ENCODE measurements at places on chromosomes 1 and 21. TPM values are rescaled to one million over a fixed set of nuclear protein-coding genes. Genes with fewer than 3 reads are reported as not detected.

DNA sequence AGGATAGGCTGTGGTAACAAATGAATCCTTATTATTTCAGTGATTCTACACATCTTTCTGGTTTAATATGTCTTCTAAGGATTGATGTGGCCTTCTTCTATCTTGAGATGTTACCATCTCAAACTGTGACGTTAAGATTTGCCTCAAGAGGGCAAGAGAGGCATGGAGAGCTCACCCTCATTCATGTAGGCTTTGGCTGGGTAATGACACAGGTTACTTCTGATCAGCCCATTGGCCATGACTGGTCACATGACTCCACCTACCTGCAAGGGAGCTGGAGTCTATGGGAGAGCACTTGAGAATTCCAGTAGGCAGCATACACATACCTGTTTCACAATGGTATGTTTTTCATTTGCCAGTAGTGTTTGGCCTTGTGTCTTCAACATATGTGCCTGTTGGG, 30.0 kb downstream of the CACHD1 start:
- no peaks in the 10 kb centered on the region for H3K36me3 ChIP-seq
- H3K4me3 ChIP-seq = no peak overlapping the region
- H3K27me3 ChIP-seq = no peaks in the 10 kb centered on the region

DNA sequence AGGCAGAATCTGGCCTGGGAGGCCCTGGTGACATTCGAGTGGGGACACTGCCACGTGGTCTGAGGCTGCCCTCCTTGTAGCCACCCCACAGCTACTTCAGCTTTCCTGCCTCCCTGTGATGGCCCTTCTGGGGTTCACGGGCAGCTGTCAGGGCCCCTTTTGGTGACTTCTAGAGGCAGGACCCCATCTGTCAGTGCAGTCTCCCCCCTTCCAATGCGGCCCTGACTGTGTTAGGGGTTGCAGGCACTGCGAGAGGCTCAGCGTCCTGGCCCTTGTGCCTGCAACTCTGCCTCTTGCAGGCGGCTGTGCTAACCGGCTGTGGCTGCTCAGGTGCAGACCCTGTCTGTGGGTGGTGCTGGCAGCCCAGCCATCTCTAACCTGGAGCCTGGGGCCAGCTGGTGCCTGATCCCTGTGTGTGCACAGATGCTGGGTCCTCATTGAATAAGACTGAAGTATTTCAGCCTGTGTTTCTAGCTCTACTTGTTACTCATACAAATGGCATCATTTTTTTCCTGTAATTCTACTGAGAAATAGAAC, 62.2 kb downstream of the S100B start:
- H3K36me3 ChIP-seq = peaks cover 22% of the 10 kb centered on the region
- no peak overlapping the region for H3K27ac ChIP-seq
- no peak overlapping the region for H3K4me3 ChIP-seq

The ZNF593OS gene
- not detected for total RNA-seq

- H3K4me3 ChIP-seq = no peak overlapping the region
- no peaks in the 10 kb centered on the region for H3K4me1 ChIP-seq
- H3K27me3 ChIP-seq = no peaks in the 10 kb centered on the region
- no peak for DNase-seq
- H3K27ac ChIP-seq = no peak overlapping the region
Measured at GRCh38 chr1:182671750-182672486, 12.5 kb downstream of the RGS8 start.

DNA sequence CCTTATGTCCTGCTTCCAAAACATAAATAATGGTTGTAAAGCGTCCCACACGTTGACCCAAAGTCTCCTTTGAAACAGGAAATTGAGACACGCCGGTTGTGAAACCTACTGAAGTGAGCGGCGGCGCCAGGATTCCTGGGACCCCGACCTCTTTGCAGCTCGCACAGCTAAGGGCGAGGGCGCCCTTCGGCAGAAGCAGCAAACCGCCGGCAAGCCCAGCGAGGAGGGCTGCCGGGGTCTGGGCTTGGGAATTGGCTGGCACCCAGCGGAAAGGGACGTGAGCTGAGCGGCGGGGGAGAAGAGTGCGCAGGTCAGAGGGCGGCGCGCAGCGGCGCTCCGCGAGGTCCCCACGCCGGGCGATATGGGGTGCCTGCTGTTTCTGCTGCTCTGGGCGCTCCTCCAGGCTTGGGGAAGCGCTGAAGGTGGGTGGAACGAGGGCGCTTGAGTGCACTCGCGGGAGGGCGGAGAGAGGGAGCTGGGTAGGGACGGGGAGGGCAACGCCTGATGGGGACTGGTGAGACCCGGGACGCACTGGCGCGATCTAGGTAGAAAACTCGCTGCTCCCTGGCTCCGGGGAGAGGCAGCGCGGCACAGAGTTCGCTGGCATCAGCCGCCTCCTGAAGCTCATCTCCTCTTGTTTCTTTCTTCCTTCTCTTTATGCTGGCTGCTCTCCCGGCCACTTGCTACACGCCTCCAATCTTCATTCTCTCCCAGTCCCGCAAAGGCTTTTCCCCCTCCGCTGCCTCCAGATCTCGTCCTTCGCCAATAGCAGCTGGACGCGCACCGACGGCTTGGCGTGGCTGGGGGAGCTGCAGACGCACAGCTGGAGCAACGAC, at the start of gene CD1D:
TSS of gene CD1D (plus strand) at position 155 of the 836 bp plus-strand sequence. CDS start at position 362, 207 bp downstream.
- H3K36me3 ChIP-seq = no peaks in the 10 kb centered on the region
- no peaks in the 10 kb centered on the region for H3K4me1 ChIP-seq
- H3K27ac ChIP-seq = no peak within 1 kb of the TSS
- peak within 1 kb of the TSS; percentile 15 for H3K4me3 ChIP-seq
- peaks cover 2% of the 10 kb centered on the region for H3K27me3 ChIP-seq

- no peaks in the 10 kb centered on the region for H3K36me3 ChIP-seq
- no peaks in the 10 kb centered on the region for H3K4me1 ChIP-seq
- no peak overlapping the region for H3K27ac ChIP-seq
- no peak for DNase-seq
Measured at GRCh38 chr1:43879996-43880395, 53.6 kb upstream of the ARTN start.

The C1orf226 gene
- total RNA-seq = 5.2 TPM

DNA sequence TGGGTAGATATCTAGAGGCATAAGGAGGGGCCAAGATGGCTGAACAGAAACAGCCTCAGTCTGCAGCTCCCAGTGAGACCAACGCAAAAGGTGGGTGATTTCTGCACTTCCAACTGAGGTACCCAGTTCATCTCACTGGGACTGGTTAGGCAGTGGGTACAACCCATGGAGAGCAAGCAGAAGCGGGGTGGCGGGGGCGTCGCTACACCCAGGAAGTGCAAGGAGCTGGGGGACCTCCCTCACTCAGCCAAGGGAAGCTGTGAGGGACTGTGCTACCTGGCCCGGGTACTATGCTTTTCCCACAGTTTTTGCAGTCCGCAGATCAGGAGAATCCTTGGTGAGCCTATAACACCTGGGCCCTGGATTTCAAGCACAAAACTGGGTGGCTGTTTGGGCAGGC, 26.0 kb downstream of the KIFAP3 start:
- no peaks in the 10 kb centered on the region for H3K4me1 ChIP-seq
- DNase-seq = no peak
- no peaks in the 10 kb centered on the region for H3K27me3 ChIP-seq
- no peak overlapping the region for H3K4me3 ChIP-seq
- H3K36me3 ChIP-seq = no peaks in the 10 kb centered on the region

DNA sequence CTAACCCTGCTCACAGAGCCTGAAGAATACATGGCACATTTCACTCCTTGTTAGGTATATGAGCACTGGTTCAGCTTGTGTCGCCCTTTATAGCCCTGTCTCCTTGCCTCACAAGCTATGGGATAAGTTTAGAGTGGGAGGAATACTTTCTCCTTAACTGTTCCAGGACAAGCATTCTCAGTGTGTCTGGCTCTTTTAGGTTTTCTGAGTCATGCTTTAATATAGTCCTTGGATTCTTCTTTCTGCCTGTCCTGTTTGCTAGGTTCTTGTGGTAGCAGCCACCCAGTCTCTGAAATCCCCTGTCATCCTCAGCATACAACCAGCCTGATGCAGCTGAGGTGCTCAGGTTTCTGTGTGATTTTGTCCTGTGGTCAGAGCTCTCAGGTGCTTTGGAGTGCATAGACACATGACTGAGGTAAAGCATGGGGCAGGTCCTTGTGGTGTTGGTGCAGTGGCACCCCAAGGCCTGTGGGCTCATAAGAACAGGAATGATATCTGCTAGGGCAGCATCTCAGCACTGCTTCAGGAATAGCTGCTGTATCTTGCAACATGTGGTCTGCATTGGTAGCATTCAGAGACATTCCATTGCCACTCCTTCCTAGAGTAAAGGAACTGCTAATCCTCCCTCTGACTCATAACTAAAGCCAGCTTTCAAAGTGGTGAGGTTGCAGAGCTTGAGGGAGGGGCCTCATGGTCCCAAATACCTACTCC, 14.2 kb upstream of the CASQ2 start:
- H3K27me3 ChIP-seq = no peaks in the 10 kb centered on the region
- H3K27ac ChIP-seq = no peak overlapping the region
- H3K4me1 ChIP-seq = no peaks in the 10 kb centered on the region
- peak; percentile 32 for DNase-seq
- no peak overlapping the region for H3K4me3 ChIP-seq

- no peaks in the 10 kb centered on the region for H3K4me1 ChIP-seq
- DNase-seq = no peak
- no peak overlapping the region for H3K4me3 ChIP-seq
- no peak overlapping the region for H3K27ac ChIP-seq
- H3K27me3 ChIP-seq = no peaks in the 10 kb centered on the region
- H3K36me3 ChIP-seq = no peaks in the 10 kb centered on the region
Measured at GRCh38 chr21:34008618-34009017, 64.8 kb upstream of the MRPS6 start.

DNA sequence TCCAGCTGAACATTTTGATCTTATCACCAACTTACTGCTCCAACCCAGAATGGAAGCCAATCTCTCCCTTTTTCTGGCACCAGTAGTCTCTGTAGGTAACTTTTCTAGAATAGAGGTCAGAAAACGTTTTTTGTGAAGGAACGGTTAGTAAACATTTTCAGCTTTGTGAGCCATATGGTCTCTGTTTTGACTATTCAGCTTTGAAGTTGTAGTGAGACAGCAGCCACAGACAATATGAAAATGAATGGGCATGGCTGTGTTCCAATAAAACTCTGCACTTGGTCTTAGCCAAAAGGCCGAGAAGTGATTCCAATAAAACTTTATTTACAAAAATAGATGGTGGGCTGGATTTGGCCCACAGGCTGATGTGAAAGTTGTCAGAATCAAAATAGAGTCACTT, 28.9 kb downstream of the MAP10 start:
- no peak for DNase-seq
- no peaks in the 10 kb centered on the region for H3K36me3 ChIP-seq
- no peak overlapping the region for H3K4me3 ChIP-seq
- no peaks in the 10 kb centered on the region for H3K27me3 ChIP-seq

The DNAJB4 gene
- total RNA-seq = 22.8 TPM

- peaks cover 12% of the 10 kb centered on the region for H3K36me3 ChIP-seq
- H3K4me1 ChIP-seq = no peaks in the 10 kb centered on the region
- no peak overlapping the region for H3K4me3 ChIP-seq
- no peak for DNase-seq
- H3K27me3 ChIP-seq = no peaks in the 10 kb centered on the region
- no peak overlapping the region for H3K27ac ChIP-seq
Measured at GRCh38 chr1:37575692-37576091, 19.0 kb downstream of the DNALI1 start.

The SEMA4A gene
- total RNA-seq = 22.9 TPM

The SDF4 gene
- 185 TPM for total RNA-seq

DNA sequence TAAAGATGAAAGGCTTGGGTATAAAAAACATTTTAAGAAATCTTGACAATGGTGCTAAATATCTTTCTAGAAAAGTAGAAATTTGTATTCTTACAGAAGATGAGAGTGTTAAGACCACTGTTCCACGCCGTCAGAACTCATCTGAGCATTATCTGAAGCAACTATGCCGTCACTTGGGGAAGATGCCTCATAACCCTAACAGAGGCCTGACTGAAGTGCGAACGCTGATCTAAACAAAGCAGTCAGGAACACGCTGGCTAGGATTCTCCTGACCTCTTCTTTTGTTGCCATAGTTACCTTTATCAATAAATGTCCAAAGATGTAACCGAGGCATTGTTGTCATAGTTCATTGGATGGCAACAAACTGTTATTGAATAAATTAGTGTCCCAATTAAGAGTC, 612.4 kb downstream of the LTN1 start:
- no peaks in the 10 kb centered on the region for H3K4me1 ChIP-seq
- H3K27ac ChIP-seq = no peak overlapping the region
- H3K4me3 ChIP-seq = no peak overlapping the region
- no peaks in the 10 kb centered on the region for H3K27me3 ChIP-seq

GRCh38 chr1:8818325-8818775, 910 bp upstream of the RERE start:
- H3K27me3 ChIP-seq = no peaks in the 10 kb centered on the region
- H3K4me1 ChIP-seq = peaks cover 3% of the 10 kb centered on the region
- peak overlapping the region; percentile 85 for H3K4me3 ChIP-seq
- DNase-seq = peak; percentile 47
- no peaks in the 10 kb centered on the region for H3K36me3 ChIP-seq

DNA sequence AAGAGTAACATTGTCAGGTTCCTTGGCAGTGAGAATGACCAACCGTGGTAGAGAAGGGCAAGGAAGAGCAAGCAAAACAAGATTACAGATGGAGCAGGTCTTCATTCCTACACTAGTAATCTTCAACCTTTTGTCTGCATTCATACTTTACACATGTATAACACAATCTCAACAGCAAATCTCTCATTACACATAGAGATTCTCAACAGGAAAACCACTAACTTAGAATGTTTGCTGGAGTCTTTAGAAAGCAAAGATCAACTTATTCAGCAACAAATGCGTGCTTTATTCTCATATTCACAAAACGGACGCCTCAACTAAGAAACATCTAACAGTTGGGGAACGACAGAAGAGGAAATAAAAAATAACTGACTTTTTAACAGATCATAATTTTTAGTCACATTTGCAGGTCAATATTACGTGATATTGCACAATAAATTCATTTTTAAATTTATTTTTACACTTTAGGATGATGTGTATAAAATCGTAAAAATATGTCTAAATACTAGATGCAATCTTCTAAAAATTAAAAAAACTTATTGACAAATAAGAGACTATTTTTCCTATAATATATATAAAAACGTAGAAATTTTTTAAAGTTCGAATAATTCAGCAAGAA, 82.9 kb downstream of the ARID4B start:
- no peaks in the 10 kb centered on the region for H3K4me1 ChIP-seq
- no peak overlapping the region for H3K4me3 ChIP-seq
- H3K27me3 ChIP-seq = no peaks in the 10 kb centered on the region
- H3K36me3 ChIP-seq = no peaks in the 10 kb centered on the region
- DNase-seq = no peak

The UBL4B gene
- total RNA-seq = not detected

The RNU1-2 gene
- under 0.01 TPM for total RNA-seq

The PCP4 gene
- 33.9 TPM for total RNA-seq

The CASQ1 gene
- 1.2 TPM for total RNA-seq

DNA sequence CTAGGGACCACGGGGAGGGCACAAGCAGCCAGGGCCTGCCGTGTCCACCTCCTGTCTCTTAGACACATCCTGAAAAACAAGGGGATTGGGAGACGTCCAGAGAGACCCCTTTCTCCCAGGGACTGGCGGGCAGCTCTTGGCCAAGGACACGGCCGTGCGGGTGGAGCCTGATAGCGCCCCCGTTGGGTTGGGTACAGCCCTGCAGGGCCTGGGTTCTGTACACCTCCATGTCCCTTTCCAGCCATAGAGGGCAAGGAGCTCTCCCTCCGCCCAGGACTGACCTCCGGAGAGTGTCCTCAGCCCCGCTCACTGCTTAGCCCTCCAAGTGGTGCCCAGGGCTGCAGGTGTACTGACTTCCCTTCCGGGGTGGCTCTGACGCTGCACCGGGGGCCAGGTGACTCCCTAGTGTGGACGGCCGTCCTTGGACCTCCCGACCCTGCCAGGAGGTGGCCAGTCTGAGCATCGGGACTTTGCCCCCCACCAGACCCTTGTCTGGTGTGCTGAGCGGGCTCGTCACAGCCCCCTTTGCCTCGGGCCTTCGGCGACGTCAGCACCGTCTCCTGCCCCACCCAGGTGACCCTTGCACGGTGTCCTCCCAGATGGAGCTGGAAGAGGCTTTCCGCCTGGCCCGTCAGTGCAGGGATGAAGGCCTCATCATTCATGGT, 5.8 kb downstream of the PRKCZ start:
- H3K27ac ChIP-seq = no peak overlapping the region
- no peaks in the 10 kb centered on the region for H3K4me1 ChIP-seq
- no peak for DNase-seq
- no peaks in the 10 kb centered on the region for H3K27me3 ChIP-seq
- no peak overlapping the region for H3K4me3 ChIP-seq
